ENCODE measurements at places on chromosomes 1 and 21.

DNA sequence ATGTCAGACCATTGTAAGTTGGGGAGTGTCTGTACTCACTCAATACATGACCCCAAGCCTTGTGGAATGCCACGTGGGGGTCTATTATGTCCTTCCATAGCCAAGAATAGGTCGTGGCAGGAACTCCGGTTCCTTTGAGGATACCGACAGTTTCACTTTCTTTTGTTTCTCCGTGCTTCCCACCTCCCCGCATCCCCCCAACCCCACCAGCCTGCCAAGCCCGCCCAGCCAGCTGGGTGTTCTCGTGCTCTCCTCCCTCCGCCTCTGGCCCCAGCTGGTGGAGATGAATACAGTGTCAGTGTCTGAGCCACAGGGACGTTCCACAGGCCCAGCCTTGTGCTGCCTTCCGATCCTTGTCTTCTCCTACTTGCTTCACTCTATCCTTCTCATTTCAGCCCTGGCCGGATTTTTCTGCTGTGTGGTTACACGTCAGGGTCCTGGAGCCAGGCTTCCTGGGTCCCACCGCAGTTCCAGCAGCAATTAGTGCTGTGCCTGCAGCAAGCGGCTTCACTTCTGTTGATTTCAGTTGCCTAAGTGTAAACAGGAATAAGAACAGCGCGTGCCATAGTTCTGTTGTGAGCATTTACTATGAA lies 4.1 kb upstream of the AGTRAP start:
- peak; percentile 15 for ATAC-seq

DNA sequence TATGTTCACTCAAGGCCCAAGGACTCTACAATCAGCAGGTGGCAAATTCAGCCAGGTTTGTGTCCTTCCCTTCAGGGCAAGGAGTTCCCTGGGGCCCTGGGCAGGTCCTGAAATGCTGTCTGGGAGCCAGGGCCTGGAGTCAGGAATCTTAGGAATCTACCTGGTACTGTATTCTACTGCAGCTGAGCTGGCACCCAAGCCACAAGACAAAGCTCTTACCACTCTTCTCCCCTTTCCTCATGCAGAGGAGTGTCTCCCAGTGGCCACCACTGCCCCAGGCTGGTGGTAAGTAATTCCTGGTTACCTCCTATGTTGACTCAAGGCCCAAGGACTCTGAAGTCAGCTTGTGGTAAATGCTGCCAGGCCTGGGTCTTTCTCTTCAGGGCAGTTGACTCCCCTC lies 153.4 kb downstream of the NRIP1 start:
- no peak for ATAC-seq

GRCh38 chr1:1920608-1921458 lies 1.8 kb upstream of the TMEM52 start:
- ATAC-seq = no peak

DNA sequence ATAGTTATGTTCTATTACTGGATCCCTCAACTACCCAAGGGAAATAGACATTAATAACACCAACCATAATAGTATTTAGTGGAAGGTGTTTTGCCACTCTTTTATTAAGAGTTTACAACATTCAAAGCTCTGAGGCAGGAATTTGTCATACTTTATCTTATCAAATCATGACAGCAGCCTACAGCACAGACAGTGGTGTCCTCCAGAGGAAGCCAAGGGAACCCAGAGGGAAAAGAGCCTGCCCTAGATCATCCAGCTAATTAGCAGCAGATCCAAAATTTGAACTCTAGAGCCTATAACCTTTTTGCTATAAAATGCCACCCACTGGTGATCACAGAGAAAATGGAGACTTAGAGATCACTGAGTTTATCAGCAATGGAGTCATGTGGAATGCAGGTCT lies 18.2 kb downstream of the VAV3 start:
- ATAC-seq = no peak

DNA sequence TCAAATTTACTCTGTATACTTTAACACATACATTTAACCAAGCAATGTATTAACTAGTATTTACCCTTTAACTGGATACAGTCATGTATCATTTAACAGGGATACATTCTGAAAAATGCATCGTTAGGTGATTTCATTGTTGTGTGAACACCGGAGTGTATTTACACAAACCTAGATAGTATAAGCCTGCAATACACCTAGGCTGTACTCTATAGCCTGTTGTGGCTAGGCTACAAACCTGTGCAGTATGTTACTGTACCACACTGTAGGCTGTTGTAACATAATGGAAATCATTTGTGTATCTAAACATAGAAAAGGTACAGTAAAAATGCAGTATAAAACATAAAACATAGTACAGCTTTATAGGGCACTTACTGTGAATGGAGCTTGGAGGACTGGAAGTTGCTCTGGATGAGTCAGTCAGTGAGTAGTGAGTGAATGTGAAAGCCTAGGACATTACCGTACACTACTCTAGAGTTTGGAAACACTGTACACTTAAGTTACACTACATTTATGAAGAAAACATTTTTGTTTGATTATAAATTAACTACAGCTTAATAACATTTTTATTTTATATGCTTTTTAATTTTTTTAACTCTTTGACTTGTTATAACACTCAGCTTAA lies 21.3 kb downstream of the RGS4 start:
- no peak for ATAC-seq

Measured in activated CD4-positive, CD25-positive, alpha-beta regulatory T cell treated with anti-CD3 and anti-CD28 coated beads, Interleukin-2, amount 50 U/mL, for 24 hours (primary cell).